ENCODE measurements at places on chromosomes 7 and 10.

GRCh38 chr7:132738254-132738653 is 162.0 kb upstream of the PLXNA4 start:
- DNase-seq = no peak

DNA sequence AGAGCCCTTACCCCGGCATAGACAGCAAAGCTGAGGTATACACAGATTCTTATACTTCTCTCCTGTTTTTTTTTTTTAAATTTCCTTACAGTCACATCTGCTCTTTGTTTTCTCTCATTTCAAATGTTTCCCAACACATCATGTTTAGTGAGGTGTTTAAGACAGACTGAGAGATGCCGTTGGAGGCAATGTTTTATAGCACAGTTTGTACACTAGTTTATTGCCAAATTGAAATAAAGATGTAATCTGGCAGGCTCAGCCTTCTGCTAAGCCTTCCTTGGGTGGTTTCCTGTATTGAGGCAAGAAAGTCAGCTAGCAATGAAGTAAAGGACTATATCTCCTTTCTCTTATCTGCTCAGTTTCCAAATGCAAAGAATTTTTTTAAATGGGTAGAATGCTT is 393.4 kb downstream of the SORCS1 start:
- no peak for DNase-seq

DNA sequence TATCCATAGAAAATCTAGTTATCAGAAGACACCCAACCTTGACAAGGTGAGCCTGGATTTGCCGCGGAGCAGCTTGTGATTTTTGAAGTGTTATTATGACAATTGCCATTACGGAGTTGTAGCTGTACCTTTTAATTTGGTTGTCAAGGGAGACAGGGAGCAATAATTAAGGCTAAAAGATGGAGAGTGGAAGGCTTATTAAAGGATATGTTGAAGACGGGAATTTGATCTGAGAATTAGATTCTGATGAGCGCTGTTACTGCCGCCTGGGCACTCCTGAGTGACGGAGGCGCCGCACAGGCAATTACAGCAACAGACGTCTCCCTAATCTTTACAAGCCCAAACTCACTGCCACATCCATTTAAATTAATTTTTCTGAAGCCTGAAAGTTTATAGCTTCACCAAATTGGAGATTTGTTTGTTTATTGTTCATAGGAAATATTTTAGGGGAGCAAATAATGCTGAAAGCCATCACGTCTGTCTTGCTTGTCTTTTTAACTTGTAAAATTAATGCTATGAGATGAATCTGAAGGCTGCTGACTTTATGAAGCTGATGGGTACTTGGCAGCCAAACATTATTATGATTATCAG is 475.0 kb upstream of the ADARB2 start:
- no peak for DNase-seq

- DNase-seq = no peak
These were observed 87.7 kb upstream of the PRKCQ start for GRCh38 chr10:6667679-6668270.

DNA sequence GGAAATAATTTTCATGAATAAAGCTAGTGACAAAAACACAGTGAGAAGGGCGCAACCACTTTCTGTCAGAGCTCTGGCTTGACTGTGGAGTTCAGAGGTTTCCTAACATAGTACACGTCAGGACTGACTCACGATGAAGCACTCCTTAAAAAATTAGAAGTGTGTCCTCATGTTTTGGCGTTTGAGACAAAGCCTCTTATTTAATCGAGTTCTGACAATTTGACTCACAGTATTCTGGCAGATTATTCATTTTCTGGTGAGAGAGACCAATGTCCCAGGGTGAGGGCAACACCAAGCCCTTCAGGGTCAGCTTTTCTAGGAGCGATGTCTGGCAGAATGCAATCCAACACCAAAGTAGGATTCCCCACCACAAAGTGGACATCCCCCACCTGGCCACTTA is 108.7 kb downstream of the DIP2C start:
- no peak for DNase-seq

DNA sequence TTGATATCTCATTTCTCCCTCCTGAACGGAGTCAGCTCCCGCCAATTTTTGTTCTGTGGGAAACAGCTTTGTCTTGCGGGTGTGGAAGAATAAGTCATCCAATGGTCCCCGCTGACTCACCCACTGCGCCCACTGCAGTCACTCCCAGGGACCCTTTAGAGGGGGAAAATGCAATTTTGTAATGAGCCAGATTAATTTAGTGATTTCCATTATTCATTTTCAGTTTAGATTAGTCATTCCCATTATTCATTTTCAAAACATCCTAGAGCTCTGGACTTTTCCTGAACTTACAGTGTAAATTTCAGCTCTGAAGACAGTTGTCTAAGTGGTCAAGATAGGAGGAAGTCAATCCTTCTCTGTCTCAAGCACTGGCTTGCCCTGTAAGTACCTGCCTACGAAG is 154.9 kb upstream of the TMEM72 start:
- DNase-seq = no peak

GRCh38 chr10:6416892-6417512 is 163.1 kb downstream of the PRKCQ start:
- peak; percentile 3 for DNase-seq

DNA sequence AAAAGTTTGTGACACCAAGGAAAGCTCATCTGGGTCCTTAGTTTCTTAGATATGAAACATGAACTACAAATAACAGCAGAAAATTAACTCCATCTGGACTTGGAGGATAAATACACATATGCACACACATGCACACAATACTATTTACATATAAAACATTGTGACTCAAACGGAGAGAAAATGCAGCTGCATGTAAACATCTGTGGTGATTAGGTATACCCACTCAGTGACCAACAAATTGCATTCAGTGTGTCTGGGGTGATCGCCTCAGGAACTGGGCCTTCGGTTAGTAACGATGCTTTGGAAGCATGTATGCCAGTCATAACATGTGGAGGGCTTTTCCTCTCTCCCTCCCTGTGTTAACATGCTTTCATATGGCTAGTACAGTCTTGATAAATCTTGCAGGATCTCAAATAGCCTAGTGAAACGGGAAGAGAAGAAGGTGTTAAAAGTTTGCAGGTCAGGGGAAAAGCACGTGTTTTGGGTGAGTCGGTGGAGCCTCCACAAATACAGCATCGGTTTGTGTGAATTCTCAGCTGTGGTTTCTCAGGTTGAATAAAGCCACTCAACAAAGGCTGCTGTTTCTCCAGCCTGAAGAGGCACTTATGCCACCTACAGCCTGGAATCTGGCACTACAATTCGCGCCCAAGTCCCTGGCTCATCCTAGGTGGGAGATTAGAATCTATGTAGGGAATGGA is 8.7 kb upstream of the GLRX3 start:
- DNase-seq = peak; percentile 24

- DNase-seq = no peak
These were observed 103.9 kb downstream of the PLCE1 start for GRCh38 chr10:94097656-94098055.

GRCh38 chr7:92645114-92646061 is 55.2 kb upstream of the FAM133B start:
- DNase-seq = peak; percentile 35

- no peak for DNase-seq
These were observed 419.9 kb upstream of the PCDH15 start for GRCh38 chr10:55220975-55221374.

Measured in NCI-H748 treated with DMSO at 0.1 percent for 48 hours (cell line).